Muscle of arm (tissue), 14 donors: ENCODE measurements at places on chromosomes 16 and 17.
A peak's percentile ranks its signal among the peaks of the same experiment; 100 is the strongest.

DNA sequence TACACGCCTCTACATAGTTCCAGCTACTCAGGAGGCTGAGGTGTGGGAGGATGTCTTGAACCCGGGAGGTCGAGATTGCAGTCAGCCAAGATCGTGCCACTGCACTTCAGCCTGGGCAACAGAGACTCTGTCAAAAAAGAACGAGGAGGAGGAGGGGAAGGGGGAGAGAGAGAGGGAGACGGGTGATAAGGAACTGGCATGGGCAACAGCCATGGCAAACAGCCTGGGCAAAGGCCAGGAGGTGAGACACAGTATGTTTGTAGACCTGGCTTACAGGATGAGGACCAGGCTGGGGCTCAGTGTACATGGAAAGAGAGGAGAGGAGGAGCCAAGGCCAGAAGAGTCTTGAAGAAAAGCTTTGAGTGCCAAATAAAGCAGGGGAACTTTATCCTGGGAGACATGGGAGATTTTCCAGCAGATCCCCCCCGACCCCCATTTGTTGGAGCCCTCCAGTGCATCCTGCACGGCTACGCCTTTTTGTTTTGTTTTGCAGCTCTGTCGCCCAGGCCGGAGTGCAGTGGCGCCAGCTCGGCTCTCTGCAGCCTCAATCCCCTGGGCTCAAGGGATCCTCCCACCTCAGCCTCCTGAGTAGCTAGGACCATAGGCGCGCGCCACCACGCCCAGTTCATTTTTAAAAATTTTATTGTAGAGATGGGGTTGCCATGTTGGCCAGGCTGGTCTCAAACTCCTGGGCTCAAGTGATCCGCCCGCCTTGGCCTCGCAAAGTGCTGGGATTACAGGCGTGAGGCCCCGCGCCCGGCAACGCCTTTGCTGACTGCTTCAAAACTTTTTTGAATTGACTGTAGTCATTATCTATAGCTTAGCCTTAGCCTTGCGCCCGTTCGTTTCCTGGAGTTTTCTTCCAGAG is 1.3 kb upstream of the ALKBH5 start:
- peak; percentile 59 for DNase-seq

DNA sequence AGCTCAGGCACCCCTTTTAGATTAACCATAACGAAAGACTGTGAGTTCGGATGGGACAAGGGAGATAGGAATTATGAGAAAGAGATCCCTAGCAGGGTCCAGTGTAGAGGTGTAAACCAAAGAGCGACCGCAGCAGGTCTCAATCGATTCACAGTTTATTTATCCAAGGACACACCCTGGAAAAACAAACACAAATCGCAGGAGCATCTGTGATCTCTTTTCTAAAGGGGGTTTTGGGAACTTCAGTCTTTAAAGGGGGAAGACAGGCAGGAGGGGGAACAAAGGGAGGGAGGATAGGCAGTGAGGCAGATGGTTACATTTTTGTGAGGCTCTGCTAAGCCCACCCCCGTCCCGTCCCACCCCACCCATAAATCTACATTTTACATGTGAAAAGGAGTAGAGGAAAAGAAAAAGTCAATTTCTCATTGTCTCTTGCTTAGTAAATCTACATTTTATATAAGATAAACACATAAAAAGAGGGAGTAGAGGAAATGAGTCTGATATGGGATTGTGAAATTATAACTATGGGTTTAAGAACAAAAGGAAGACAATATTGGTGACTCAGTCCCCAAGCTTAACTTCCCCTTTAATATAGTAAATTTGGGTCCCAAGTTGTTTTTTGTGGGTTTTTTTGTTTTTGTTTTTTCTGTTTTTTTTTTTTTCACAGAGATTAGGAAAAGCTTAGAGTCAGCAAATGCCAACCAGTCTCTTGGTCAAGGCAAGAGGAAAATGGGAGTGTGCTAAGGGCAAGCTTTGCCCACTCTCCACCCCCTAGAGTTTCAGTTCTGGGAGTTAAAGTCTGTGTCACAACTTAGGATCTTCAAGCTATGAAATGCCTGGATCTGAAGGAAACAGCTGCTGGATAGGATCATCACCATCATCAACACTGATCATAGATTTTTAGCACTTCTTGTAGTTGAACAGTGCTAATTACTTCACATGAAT is 160.9 kb upstream of the CDH5 start:
- DNase-seq = no peak

DNA sequence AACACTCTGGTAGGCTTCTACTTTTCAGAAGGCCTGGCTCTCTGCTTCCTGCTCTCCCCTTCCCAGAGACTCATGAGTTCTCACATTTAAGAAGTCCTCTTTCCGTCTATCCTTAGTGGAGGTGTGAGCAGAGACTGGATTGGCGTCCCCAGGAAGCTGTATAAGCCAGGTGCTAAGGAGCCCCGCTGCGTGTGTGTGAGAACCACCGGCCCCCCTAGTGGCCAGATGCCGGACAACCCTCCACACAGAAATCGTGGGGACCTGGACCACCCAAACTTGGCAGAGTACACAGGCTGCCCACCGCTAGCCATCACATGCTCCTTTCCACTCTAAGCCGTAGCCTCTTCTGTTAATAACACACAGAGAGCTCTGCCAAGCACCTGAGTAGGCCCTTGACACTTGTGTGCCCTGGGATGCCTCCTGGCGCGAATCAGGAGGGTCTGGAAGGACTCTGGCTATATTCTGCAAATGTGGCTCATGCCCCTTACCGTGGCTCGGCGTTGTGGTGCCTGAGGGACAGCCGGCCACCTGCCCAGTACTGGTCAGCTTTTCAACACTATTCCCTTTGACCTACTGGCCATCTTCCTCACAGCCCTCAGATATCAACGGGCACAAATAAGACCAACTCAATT is 13.9 kb downstream of the CYB5D2 start:
- DNase-seq = no peak

DNA sequence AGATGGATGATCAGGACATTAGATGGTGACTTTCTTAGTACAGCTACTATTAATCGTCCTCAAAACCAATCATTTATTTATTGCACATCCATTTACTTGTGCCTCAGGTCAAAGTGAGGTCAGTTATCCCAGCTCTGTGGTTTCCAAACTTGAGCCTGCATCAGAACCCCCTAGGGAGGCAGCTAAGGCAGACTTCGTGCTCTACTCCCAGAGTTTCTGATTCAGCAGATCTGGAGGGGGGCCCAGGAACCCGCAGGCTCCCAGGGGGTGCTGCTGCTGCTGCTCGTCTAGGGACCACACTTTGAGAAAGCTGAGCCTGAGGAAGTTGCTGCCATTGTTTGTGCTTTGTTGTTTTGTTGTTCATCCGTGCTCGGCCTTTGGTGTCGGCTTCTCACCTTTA is 44.0 kb upstream of the CLEC18B start:
- DNase-seq = no peak

GRCh38 chr16:89545044-89545830 is 15.2 kb upstream of the RPL13 start:
- no peak for DNase-seq

DNA sequence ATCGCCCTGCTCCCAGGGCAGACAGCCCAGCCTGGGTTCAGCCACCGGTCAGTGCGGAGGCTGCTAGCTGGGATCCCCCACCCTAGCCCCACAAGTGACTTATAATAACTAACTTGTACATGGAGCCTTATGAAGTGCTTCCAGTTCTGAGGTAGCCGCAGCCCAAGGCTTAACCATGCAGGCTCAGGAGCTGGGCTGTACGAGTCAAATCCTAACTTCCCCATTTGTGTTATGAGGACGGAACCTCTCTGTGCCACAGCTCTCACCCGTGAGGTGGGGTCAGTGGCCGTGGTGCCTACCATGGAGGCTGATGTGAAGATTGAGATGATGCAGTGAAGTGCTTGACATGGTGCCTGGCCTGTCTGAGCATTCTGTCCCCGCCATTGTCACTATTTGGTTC is 27.8 kb upstream of the GOSR2 start:
- no peak for DNase-seq

- no peak for DNase-seq
Observed at GRCh38 chr16:1561266-1561665, 27.8 kb downstream of the TMEM204 start.

DNA sequence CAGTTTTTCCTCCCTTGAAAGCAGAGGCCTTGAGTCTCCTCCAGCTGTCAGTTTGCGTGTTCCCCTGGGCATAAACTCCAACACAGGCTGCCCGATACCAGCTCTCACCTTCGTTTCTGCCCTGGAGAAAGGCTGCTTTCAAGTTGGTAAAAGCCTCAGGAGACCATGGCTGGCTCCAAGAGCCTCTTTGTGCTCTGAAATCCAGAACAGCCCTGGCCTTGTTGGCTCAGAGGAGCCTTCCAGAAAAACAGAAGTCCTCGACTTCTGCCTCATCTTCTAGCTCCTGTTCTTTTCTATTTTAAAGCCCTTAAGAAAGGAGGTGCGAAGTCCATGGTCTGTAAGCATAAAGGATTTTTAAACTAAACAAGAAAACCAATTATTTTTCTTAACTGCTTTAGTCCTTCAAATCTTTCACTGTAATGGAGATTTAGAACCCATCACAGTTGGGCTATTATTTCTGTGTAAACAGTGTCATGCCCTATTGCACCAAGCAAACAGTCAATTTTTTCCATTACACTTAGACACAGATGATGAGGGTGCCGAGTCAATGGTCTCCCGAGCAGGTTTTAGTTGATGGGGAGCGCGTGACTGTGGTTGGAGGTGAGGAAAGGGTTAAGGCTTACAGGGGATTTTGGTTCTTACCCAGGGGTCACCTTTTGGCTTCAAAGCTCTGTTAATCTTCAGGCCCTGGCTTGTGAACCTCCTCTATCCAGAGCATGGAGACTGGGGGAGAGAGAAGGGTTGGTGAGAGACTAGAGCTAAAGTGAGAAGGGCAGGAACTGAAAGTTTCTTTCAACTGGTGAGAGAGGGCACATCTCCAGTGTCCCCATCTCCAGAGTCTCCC is 212.8 kb downstream of the MSI2 start:
- DNase-seq = no peak

DNA sequence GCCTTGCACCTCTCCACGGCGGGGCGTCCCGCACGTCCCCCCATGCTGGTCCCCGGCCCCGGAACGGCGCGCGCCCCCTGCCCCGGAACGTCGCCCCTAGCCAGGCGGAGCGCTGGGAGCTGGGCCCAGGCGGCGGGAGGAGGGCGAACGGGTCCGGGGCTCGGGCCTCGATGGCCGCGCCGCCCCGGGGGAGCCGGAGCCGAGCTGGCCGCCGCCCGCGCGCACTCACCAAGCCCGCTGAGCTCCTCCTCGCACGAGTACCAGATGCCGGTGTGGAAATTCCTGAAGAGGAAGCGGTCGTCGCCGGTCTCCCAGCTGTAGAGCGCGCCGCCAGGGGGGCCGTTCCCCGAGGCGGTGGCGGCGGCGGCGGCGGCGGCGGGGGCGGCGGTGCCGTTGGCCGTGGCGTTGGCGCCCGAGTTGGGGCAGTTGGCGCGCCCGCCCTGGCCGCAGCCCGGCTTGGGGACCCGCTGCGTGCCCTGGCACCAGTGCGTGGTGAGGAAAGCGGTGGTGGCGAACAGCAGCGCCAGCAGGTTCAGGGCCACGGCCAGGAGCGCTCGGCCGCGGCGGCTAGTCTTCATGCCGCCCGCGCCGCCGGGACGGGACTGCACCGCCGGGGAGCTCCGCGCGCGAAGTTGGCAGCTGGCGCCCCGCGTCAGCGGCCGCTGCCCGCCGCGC is 530 bp downstream of the GSG1L start:
- no peak for DNase-seq

- no peak for DNase-seq
Observed at GRCh38 chr17:79781012-79781650, 3.2 kb downstream of the CBX2 start.

- no peak for DNase-seq
Observed at GRCh38 chr17:39115135-39115534, 36.3 kb downstream of the PLXDC1 start.

GRCh38 chr17:78359321-78359996 is 418 bp downstream of the SOCS3 start:
- no peak for DNase-seq

DNA sequence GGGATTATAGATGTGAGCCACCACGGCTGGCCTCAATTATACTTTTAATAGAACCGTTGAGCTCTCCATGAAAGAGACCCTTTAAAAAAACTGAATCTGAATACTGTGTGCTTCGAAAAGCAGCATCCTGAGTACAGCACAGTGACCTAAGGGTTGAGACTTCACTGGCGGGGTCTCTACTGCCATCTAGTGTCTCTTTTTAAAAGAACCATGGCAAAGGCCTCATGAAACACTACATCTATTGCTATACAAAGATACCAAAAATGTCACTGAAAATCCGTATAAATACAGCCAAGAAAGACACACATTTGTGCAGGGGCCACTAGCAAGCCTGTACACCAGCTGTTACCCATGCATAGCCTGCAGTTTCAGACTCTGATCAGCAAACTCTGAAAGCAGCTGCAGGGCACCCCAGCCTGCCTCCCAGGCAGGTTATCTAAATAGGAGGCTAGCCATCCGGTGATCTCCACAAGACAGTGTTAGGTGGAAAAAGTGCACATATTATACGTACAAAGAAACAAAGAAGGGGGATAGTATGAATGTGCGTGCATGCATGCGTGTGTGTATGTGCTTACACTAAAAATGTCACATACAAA is 35.3 kb downstream of the NPLOC4 start:
- peak; percentile 71 for DNase-seq

GRCh38 chr17:62827746-62828485 is 19.8 kb upstream of the MARCHF10 start:
- DNase-seq = no peak

DNA sequence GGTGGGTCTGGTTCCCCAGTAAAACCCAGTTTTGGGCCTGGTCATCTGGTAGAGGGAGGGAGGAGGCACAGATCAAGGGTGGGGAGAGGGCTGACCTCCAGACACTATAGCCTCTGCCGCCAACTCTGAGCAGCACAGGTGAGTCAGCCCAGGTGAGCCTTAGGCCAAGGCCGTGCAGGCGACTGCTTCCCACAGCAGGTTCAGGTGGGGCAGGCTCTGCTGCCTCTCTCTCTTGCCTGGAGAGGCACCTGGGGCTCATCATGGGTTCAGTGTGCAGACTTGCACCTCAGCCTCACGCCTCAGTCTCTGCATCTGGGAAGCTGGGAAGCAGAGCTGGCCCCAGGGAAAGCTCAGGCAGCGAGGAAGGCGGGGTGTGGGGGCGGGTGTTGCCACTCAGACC is 37.8 kb upstream of the IL34 start:
- DNase-seq = no peak

DNA sequence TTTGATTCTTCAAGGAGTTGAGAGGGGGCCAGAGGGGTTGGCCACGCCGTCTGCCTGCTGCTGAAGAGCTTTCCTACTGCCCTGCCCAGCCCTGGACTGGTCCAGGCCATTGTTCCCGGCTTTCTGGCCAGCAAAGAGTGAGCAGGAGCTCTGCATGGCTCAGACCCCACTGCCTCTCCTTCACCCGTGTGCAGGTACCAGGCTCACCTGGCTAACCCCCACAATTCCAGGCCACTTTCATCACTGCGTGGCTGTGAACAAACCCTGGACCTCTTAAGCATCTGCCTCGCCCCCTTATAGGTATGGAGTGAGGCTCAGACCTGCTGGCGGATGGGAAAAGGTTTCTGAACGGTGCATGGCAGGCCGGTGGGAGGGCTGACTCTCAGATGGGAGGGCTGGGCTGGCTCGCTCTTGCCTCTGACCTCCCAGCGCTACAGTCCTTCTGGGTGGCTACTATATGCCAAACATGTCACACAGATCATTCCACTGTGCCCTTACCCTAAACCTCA is 8.9 kb downstream of the ZNF319 start:
- DNase-seq = no peak

- DNase-seq = peak; percentile 77
Observed at GRCh38 chr17:79843816-79844800, 4.9 kb upstream of the CBX4 start.

- no peak for DNase-seq
Observed at GRCh38 chr17:64172510-64172909, 42.6 kb upstream of the ERN1 start.
